Suprapubic skin (tissue), 4 donors: ENCODE measurements at places on chromosomes 2 and 18. TPM values are rescaled to one million over a fixed set of nuclear protein-coding genes. Genes with fewer than 3 reads are reported as not detected.

- DNase-seq = no peak
These were observed 61.7 kb downstream of the CD226 start for GRCh38 chr18:69885841-69886531.

GRCh38 chr2:230520875-230521155, 104.8 kb downstream of the SP100 start:
- DNase-seq = no peak

Gene CSRNP3
- 6.5 TPM for total RNA-seq

Gene CRACDL
- 5.2 TPM for total RNA-seq
